ENCODE measurements at places on chromosomes 16 and 17.

- H3K36me3 ChIP-seq, result no peaks in the 10 kb centered on the region
- peaks cover 23% of the 10 kb centered on the region for H3K4me1 ChIP-seq
- H3K4me3 ChIP-seq, result no peak overlapping the region
- no peak for DNase-seq
- peak overlapping the region; percentile 34 for H3K27ac ChIP-seq
Measured at GRCh38 chr17:27565874-27566670, 64.9 kb upstream of the LGALS9 start.

GRCh38 chr16:16780588-16780987 is 401.6 kb downstream of the NPIPA7 start:
- no peaks in the 10 kb centered on the region for H3K4me1 ChIP-seq
- DNase-seq, result no peak
- H3K4me3 ChIP-seq, result no peak overlapping the region
- no peak overlapping the region for H3K27ac ChIP-seq
- no peaks in the 10 kb centered on the region for H3K36me3 ChIP-seq

- no peaks in the 10 kb centered on the region for H3K36me3 ChIP-seq
- peak overlapping the region; percentile 75 for H3K27ac ChIP-seq
- H3K4me3 ChIP-seq, result no peak overlapping the region
- DNase-seq, result no peak
- no peaks in the 10 kb centered on the region for H3K27me3 ChIP-seq
Measured at GRCh38 chr17:47276868-47277267, 23.2 kb downstream of the ITGB3 start.

DNA sequence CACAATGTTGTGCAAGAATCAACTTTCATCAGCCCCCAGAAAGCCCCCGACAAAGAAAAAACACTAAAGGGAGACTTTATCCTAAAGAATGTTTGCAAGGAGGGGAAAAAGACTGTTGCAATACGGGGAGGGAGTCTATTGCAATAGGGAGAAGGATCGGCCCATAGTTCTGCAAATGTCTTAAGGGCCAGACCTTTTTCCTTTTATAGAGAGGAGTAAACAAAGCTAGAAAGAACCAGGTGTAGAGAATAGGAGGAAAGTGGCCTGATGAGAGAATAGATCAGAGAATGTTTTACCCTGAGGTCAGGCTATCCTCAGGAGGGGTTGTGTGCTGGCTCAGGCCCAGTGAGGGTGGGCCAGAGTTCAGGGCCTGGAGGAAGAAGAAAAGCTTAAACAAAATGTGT is 8.7 kb upstream of the CAVIN1 start:
- H3K27me3 ChIP-seq, result no peaks in the 10 kb centered on the region
- H3K4me1 ChIP-seq, result peaks cover 27% of the 10 kb centered on the region
- no peaks in the 10 kb centered on the region for H3K36me3 ChIP-seq
- no peak overlapping the region for H3K4me3 ChIP-seq

GRCh38 chr17:62565817-62566216 is 61.7 kb upstream of the MRC2 start:
- no peak overlapping the region for H3K4me3 ChIP-seq
- H3K27me3 ChIP-seq, result no peaks in the 10 kb centered on the region
- DNase-seq, result no peak
- no peak overlapping the region for H3K27ac ChIP-seq

GRCh38 chr16:48295488-48296281 is 48.3 kb upstream of the ABCC11 start:
- no peaks in the 10 kb centered on the region for H3K4me1 ChIP-seq
- H3K36me3 ChIP-seq, result peaks cover 8% of the 10 kb centered on the region
- DNase-seq, result no peak
- H3K27ac ChIP-seq, result no peak overlapping the region
- H3K27me3 ChIP-seq, result no peaks in the 10 kb centered on the region

DNA sequence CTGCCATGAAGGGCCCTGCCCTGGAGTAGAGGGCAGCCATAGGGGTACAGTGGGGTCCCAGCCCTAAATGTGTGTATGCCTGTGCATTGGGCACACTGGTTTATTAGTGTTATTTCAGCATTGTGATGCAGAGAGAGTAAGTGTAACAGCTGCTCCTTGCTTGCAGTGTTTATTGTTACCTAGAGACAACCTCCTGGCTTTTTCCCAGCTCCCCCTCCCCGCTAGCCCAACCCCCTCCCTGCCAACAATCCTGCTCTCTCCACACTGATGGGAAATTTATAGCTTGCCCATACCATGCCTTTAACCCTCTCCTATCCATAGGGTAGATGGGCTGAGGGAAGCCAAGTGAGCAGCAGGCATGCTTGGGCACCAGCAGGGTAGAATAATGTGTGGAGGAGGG is 51.3 kb downstream of the NEUROD2 start:
- peaks cover 49% of the 10 kb centered on the region for H3K36me3 ChIP-seq
- H3K4me3 ChIP-seq, result no peak overlapping the region
- H3K27me3 ChIP-seq, result no peaks in the 10 kb centered on the region
- H3K4me1 ChIP-seq, result no peaks in the 10 kb centered on the region
- DNase-seq, result no peak
- no peak overlapping the region for H3K27ac ChIP-seq

GRCh38 chr16:82639666-82640336 is 13.0 kb downstream of the CDH13 start:
- no peaks in the 10 kb centered on the region for H3K4me1 ChIP-seq
- no peaks in the 10 kb centered on the region for H3K27me3 ChIP-seq
- no peaks in the 10 kb centered on the region for H3K36me3 ChIP-seq

DNA sequence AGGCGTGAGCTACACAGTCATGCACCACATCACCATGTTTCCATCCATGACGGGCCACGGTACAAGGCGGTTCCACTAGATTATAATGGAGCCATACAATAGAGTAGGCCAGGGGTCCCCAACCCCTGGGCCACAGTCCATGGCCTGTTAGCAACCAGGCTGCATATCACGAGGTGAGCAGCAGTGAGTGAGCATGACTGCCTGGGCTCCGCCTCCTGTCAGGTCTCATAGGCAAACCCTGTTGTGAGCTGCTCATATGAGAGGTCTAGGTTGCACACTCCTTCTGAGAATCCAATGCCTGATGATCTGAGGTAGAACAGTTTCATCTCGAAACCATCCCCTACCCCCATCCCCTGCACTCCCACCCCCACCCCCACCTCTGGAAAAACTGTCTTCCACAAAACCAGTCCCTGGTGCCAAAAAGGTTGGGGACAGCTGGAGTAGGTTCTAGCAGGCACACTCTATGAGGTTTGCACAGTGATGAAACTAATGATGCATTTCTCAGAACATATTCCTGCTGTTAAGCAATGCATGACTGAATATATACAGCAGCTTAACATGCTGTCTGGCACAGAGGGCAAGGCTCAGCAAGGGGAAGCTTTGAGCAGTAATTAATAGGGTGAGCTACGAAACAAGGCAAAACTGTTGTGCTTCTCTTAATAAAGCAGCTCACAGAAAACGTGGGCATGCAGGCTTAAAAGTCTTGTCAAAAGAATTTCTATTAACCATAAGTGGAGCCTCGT is 108.0 kb downstream of the VPS53 start:
- H3K36me3 ChIP-seq, result peaks cover 3% of the 10 kb centered on the region
- no peak overlapping the region for H3K4me3 ChIP-seq
- H3K4me1 ChIP-seq, result peaks cover 3% of the 10 kb centered on the region
- H3K27me3 ChIP-seq, result no peaks in the 10 kb centered on the region
- no peak overlapping the region for H3K27ac ChIP-seq
- DNase-seq, result no peak

GRCh38 chr16:13402601-13403000 is 501.2 kb downstream of the SHISA9 start:
- no peaks in the 10 kb centered on the region for H3K4me1 ChIP-seq
- no peaks in the 10 kb centered on the region for H3K36me3 ChIP-seq
- DNase-seq, result no peak
- no peaks in the 10 kb centered on the region for H3K27me3 ChIP-seq

- H3K27me3 ChIP-seq, result no peaks in the 10 kb centered on the region
- no peak overlapping the region for H3K27ac ChIP-seq
- no peaks in the 10 kb centered on the region for H3K4me1 ChIP-seq
- H3K4me3 ChIP-seq, result no peak overlapping the region
- H3K36me3 ChIP-seq, result no peaks in the 10 kb centered on the region
Measured at GRCh38 chr16:19147126-19147525, 20.9 kb upstream of the SYT17 start.

DNA sequence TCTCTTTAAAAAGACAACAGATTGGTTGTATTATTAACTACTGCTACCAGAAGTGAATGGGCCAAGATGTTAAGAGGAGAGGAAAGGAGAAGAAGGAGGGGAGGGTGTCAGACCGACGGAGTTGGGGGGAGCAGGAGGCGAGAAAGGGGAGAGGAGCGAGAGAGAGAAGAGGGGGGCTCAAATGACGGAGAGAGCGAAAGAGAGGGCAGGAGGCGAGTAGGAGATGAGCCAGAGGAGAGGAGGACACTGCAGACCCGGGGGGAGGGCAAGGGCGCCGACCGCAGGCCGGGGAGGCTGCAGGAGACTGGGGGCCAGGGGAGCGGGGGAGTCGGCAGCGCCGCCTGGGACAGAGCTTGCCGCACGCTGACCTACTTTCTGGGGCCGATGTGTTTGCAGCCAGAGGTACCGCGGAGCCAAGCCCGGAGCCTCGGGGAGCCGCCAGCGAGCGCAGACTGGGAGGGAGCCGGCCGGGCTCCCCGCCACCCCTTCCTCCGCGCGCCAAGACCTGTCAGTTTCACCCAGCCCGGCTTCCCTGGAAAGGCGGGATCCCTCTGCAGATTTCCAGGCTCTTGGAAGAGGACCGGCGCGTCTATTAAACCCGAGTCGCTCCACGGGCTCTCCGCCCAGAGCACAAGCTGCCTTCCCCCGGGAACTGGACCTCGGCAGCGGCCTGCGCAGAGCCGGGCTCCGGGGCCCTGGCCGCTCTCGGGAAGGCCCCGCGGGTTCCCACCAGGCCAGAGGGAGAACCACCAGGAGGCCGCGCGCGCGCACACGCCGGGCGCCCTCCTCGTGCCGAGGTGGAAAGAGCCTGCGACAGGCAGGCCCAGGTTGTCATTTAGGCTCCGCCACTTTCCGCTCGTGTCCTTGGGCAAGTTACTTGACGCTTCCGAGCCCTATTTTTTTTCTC is 74.6 kb downstream of the CMC2 start:
- no peaks in the 10 kb centered on the region for H3K36me3 ChIP-seq
- H3K27me3 ChIP-seq, result no peaks in the 10 kb centered on the region
- DNase-seq, result no peak
- H3K4me3 ChIP-seq, result peak overlapping the region; percentile 7

- H3K27me3 ChIP-seq, result no peaks in the 10 kb centered on the region
- no peak overlapping the region for H3K27ac ChIP-seq
- no peaks in the 10 kb centered on the region for H3K4me1 ChIP-seq
- H3K4me3 ChIP-seq, result no peak overlapping the region
- no peaks in the 10 kb centered on the region for H3K36me3 ChIP-seq
Measured at GRCh38 chr16:58843675-58844074, 109.6 kb upstream of the GOT2 start.

- no peak overlapping the region for H3K27ac ChIP-seq
- no peak overlapping the region for H3K4me3 ChIP-seq
- H3K36me3 ChIP-seq, result no peaks in the 10 kb centered on the region
- DNase-seq, result no peak
Measured at GRCh38 chr16:22732400-22732799, 81.6 kb upstream of the HS3ST2 start.

- no peak for DNase-seq
- peaks cover 31% of the 10 kb centered on the region for H3K4me1 ChIP-seq
- peak overlapping the region; percentile 9 for H3K27ac ChIP-seq
- no peak overlapping the region for H3K4me3 ChIP-seq
- H3K36me3 ChIP-seq, result peaks cover 29% of the 10 kb centered on the region
- no peaks in the 10 kb centered on the region for H3K27me3 ChIP-seq
Measured at GRCh38 chr17:74839990-74840852, 19.5 kb downstream of the GRIN2C start.

GRCh38 chr16:49274591-49274990 is 7.0 kb downstream of the CBLN1 start:
- no peaks in the 10 kb centered on the region for H3K36me3 ChIP-seq
- no peak overlapping the region for H3K27ac ChIP-seq
- DNase-seq, result no peak

GRCh38 chr17:1554751-1555540 is 7.6 kb downstream of the PITPNA start:
- H3K4me1 ChIP-seq, result peaks cover 46% of the 10 kb centered on the region
- peaks cover 4% of the 10 kb centered on the region for H3K36me3 ChIP-seq
- H3K4me3 ChIP-seq, result no peak overlapping the region
- no peaks in the 10 kb centered on the region for H3K27me3 ChIP-seq

DNA sequence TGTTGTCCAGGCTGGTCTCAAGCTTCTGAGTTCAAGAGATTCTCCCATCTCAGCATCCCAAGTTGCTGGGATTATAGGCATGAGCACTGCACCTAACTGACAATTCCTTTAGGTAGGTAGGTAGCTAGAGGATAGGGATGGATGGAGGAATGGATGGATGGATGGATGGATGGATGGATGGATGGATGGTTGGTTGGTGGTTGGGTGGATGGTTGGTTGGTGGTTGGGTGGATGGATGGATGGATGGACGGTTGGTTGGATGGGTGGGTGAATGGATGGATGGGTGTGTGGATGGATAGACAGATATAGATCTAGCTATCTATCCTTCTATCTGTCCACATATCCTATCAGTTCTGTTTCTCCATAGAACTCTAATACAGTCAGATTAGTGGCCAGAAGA is 19.3 kb upstream of the ADCY9 start:
- H3K4me1 ChIP-seq, result no peaks in the 10 kb centered on the region
- H3K27ac ChIP-seq, result peak overlapping the region; percentile 39
- no peak for DNase-seq
- no peak overlapping the region for H3K4me3 ChIP-seq
- no peaks in the 10 kb centered on the region for H3K36me3 ChIP-seq
- H3K27me3 ChIP-seq, result no peaks in the 10 kb centered on the region

DNA sequence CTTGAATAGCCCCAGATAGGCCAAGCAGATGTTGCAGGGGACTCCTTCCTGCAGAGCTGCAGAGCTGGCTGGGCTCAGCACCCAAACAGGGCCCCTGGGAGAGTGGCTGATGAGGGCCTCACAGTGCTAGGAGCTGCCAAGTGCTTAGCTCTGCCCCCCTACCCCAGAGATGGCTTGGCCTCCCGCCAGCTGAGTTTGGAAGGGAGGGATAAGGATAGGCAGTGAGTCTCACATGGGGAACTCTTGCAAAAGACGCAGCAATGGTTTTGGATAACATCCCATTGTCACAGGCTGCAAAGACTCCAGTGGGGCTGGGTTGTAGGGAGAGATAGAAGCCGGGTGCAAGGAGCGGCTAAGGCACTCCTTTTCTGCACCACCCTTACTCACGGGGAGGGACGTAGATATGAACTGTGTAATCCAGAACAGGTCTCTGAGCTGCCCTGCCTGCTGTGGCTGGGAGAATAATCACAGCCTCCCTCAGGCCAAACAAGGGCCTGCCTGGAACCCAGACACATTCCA is 52.9 kb upstream of the MAF start:
- no peak for DNase-seq
- no peak overlapping the region for H3K27ac ChIP-seq
- no peaks in the 10 kb centered on the region for H3K36me3 ChIP-seq
- H3K4me3 ChIP-seq, result no peak overlapping the region
- H3K27me3 ChIP-seq, result no peaks in the 10 kb centered on the region

- H3K4me1 ChIP-seq, result no peaks in the 10 kb centered on the region
- no peak overlapping the region for H3K4me3 ChIP-seq
- H3K36me3 ChIP-seq, result no peaks in the 10 kb centered on the region
- DNase-seq, result no peak
Measured at GRCh38 chr16:86455640-86456039, 54.7 kb upstream of the FOXF1 start.

Data from upper lobe of left lung (tissue), 6 donors.